ENCODE measurements at places on chromosomes 2 and 18. TPM values are rescaled to one million over a fixed set of nuclear protein-coding genes. Genes with fewer than 3 reads are reported as not detected.

DNA sequence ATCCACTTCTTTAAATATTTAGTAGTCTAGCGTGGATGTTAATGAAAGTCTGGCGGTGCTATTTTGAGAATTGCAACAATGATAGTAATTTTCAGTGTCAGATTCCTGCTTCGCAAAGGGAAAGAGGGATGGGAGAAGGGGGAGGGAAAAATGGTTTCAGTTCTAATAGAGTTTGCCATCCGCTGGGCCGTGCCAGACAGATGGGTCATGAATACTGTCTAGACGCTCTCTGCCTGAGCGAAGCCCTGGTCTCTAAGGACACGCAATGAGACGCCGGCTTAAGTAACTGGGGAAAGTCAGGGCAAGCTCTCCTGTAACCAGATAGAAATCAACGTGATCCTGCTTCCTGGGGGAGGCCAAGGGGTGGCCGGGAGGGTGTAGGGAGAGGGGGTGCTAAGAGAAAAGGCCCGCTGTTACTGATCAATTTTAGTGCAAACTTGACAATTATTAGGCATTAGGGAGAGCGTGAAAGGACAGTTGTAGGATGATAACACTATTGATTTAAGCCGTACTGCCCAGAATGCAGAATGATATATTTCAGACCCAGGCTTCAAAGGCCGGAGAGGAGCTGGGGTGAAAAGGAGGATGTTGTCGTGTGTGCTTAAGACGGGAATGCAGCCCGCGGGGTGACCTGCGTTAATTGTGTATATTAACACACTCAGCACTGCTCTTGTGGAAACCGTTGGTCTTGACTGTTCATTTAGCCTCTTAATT, 229.2 kb downstream of the LDLRAD4 start:
- DNase-seq = no peak
- no peaks in the 10 kb centered on the region for H3K27me3 ChIP-seq
- H3K36me3 ChIP-seq = no peaks in the 10 kb centered on the region
- H3K27ac ChIP-seq = no peak overlapping the region

DNA sequence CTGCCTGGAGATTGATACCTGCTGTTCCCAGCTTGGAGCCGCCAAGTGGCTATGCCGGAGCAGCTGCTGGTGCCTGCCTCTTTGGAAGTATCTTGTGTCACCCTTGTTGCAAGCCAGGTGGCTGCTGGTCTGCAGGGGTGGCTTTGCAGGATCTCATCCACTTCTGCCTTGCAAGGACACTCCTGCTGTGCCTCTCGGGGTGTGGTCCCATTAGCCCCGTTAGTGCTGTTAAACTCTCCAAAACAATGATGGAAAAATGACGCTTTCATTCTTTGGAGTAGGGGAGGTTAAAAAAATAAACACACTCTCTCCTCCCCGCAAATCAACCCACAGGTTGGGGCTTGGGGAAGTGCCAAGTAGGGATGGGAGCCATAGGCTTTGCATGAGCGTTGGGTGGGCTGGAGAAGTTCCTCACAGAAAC, 352.8 kb downstream of the RNF144A start:
- no peaks in the 10 kb centered on the region for H3K36me3 ChIP-seq
- H3K27ac ChIP-seq = no peak overlapping the region
- no peak for DNase-seq
- no peaks in the 10 kb centered on the region for H3K4me1 ChIP-seq
- H3K27me3 ChIP-seq = peaks cover 3% of the 10 kb centered on the region

DNA sequence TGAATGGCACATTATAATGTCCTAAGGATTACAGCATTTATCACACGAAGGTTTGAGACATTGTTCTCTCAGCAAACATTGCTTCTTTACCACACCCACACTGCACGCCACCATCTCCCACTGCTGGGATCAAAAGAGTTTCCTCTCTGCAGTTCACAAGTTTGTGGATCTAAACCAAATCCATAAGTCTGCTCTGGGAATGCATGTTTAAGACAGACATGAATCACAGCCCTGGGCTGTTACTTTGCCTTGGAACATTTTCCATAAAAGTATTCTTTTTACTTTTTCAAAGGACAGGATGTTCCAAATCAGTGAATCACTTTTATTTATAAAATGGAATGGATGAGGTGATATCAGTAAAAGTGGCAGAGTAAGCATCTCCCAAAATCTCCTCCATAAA, 36.1 kb downstream of the STPG4 start:
- H3K27ac ChIP-seq = no peak overlapping the region
- no peak for DNase-seq
- H3K36me3 ChIP-seq = no peaks in the 10 kb centered on the region

The LIPG gene
- 0.88 TPM for total RNA-seq

The SIX3 gene
- not detected for total RNA-seq

The SP140 gene
- 235 TPM for total RNA-seq

GRCh38 chr2:185130685-185131084, 532.4 kb downstream of the ZNF804A start:
- no peak for DNase-seq
- no peaks in the 10 kb centered on the region for H3K27me3 ChIP-seq
- H3K4me1 ChIP-seq = no peaks in the 10 kb centered on the region

GRCh38 chr2:64394153-64394552, 59.8 kb upstream of the LGALSL start:
- H3K36me3 ChIP-seq = no peaks in the 10 kb centered on the region
- H3K27ac ChIP-seq = no peak overlapping the region
- no peak for DNase-seq
- no peak overlapping the region for H3K4me3 ChIP-seq

The SPDYA gene
- total RNA-seq = 1.1 TPM

DNA sequence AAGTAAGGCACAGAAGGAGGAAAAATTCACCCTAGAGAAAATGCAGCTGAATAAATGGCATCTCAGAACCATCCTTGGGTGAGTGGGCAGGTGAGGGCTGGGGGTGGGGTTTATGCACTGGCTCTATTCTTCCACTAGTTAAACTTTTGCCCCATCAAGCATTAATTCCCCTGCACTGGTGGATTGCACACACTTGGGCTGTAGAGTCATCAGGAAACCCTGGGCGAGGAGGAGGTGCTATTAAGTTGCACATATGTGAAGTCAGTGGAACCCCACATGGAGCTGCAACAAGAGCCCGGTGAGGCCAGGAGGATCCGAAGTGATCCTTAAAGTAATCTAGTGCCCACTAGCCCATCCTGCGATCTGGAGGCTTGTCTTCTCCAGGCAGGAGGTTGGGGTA, 6.8 kb upstream of the DNAJB2 start:
- H3K4me1 ChIP-seq = peaks cover 4% of the 10 kb centered on the region
- no peak overlapping the region for H3K27ac ChIP-seq
- DNase-seq = no peak
- H3K36me3 ChIP-seq = no peaks in the 10 kb centered on the region

The TRAPPC12 gene
- total RNA-seq = 101 TPM

DNA sequence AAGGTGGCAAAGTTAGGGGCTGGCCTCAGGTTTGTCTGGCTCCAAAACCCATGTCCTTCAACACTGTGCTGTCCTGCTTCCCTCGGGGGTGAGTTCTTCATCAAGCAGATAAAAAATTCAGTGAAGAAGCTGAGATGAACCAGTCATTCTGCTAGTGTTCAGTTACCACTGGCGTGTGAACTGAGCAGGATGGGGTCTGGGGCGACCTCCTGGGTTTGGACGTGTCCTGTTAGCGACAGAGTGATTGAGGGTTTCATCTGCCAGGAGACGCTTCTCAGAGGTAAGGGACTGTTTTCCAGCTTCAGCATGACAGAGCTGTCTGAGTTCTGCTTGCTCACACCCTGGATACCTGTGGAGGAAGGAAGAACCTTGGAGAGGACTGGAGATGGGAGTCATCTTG, 14.6 kb downstream of the CEP68 start:
- DNase-seq = no peak
- H3K4me3 ChIP-seq = no peak overlapping the region
- H3K27ac ChIP-seq = no peak overlapping the region
- H3K27me3 ChIP-seq = no peaks in the 10 kb centered on the region
- peaks cover 5% of the 10 kb centered on the region for H3K36me3 ChIP-seq

GRCh38 chr2:211976076-211976475, 562.5 kb downstream of the ERBB4 start:
- H3K4me3 ChIP-seq = no peak overlapping the region
- no peak for DNase-seq
- H3K27me3 ChIP-seq = no peaks in the 10 kb centered on the region
- H3K4me1 ChIP-seq = no peaks in the 10 kb centered on the region
- no peaks in the 10 kb centered on the region for H3K36me3 ChIP-seq

DNA sequence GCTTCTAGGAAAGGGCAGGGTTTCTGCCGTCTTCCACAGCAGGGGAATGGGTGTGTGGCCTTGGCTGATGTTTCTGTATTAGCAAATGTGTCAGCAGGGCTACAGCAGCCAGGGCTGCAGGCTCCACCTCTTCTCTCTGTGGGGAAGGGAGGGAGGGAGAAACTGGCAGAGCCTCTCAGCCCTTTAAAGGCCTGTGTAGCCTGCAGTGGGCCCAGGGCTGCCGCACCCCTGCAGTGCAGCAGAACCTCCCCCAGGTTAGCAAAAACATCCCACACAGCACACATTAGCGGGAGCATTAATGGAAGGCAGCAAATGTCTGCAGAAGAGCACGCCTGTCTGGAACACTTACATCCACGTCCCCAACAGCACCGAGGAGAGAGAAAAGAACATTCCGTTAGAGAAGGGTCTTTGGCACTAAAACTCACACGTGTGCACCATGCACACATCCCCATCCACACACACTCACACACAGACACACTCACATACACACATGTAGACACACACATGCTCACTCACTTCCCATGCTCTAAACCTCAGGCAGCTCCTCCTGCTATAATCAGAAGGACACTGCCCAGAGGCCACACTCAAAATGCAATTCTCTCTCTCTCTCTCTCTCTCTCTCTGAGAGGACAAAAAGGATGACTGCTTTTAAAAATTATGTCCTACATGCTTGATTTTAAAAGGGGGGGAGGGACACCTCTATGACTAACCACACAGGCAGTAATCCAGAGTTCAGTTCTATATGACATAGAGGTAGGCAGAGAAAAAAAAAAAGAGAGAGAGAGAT, 24.1 kb downstream of the MRPL35 start:
- H3K36me3 ChIP-seq = no peaks in the 10 kb centered on the region
- H3K27ac ChIP-seq = no peak overlapping the region
- peaks cover 38% of the 10 kb centered on the region for H3K4me1 ChIP-seq
- no peak for DNase-seq
- no peaks in the 10 kb centered on the region for H3K27me3 ChIP-seq

- H3K27me3 ChIP-seq = peaks cover 17% of the 10 kb centered on the region
- H3K4me3 ChIP-seq = no peak overlapping the region
- H3K27ac ChIP-seq = no peak overlapping the region
These were observed 32.7 kb upstream of the FAM124B start for GRCh38 chr2:224434618-224435017.

All from activated T-helper 1 cell treated with anti-CD3 and anti-CD28 coated beads, Interleukin-12 subunit alpha, Interleukin-12 subunit beta, Interleukin-2, Interleukin-4 antibody, amounts not matched to agents 30 ng/mL and 10 ng/mL and 1 ng/mL, durations not matched to agents 14 hours and 24 hours and 36 hours (primary cell).